Hematopoietic multipotent progenitor cell treated with erythropoietin and hydrocortisone succinate and interleukin-3 and kit ligand, for 15 days (in vitro differentiated cells): ENCODE measurements at places on chromosomes 4 and X.

GRCh38 chr4:144113546-144113945 lies 27.0 kb downstream of the GYPA start:
- DNase-seq: no peak

DNA sequence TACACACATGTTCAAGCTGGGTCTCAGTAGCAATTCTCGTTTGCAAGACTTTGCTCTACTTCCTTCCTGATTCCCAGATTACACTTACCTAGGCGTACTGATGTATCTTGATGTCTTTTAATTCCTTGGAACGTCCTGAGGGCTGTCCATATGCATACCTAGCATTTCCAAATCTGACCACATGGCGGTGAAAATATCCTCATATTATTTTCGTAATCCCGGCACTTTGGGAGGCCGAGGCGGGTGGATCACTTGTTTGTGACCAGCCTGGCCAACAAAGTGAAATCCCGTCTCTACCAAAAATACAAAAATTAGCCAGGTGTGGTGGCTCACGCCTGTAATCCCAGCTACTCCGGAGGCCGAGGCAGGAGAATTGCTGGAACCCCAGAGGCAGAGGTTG lies 1786.3 kb upstream of the TENM3 start:
- no peak for DNase-seq

DNA sequence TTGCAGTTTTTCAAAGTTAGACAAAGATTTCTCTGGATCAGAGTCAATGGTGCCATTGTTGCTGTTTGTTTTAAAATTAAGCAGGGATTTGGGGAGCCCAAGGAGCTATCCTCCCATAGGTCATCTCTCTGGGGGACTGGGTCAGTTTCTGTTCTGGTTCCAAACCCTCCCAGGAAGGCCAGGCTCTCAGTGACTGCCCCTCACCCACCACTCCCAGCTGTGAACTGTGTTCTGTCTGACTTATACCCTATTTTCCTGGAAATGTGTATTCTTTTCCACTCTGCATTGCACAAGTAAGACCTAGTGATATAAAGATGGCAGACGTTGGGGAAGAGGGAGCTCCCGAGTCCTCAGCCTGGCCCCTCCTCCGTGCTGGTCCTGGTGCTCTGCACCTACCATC lies 65.8 kb downstream of the NHS start:
- no peak for DNase-seq

DNA sequence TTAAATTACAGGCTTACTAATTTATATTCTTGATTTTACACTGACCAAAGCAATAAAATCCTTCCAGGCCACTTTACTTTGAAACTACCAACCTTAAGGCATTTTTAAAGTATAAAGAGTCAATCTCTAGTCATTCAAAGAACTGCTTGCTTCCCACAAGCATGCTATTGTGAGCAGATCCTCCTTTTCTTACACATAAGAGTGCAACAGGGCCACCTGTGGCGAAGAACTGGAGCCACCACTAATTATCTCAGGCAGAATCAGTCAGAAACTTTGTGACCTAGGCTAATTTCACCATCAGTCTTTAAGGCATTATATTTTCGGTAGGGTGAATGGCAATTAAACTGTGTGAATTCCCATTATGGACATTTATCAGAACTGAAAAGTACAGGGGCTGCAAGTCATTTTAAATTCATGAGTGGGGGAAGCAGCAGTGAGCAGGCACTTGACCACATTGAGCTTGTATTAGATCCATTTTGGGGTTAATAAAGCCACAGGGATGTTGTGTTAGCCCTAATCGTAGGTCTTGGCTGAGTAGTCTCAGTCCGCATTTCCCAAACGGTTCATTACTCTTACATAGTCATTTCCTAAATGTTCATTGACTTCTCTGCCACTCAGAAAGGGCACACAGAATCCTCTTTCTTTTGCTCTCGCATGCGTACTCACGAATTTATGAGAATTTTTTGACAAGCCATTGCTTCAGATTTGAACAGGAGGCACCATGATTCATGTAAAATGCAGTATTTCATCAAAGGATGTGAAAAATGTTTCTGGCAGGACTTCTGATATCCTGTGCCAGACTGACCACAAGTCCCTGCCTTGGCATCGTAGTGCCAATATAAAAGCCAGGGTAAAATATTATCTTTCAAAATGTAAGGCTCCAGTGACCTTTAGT lies 39.8 kb downstream of the NPY2R start:
- DNase-seq: no peak

GRCh38 chr4:117965622-117966021 lies 68.7 kb upstream of the NDST3 start:
- no peak for DNase-seq

- DNase-seq: no peak
These were observed 236.9 kb upstream of the EMCN start for GRCh38 chr4:100754751-100755150.

DNA sequence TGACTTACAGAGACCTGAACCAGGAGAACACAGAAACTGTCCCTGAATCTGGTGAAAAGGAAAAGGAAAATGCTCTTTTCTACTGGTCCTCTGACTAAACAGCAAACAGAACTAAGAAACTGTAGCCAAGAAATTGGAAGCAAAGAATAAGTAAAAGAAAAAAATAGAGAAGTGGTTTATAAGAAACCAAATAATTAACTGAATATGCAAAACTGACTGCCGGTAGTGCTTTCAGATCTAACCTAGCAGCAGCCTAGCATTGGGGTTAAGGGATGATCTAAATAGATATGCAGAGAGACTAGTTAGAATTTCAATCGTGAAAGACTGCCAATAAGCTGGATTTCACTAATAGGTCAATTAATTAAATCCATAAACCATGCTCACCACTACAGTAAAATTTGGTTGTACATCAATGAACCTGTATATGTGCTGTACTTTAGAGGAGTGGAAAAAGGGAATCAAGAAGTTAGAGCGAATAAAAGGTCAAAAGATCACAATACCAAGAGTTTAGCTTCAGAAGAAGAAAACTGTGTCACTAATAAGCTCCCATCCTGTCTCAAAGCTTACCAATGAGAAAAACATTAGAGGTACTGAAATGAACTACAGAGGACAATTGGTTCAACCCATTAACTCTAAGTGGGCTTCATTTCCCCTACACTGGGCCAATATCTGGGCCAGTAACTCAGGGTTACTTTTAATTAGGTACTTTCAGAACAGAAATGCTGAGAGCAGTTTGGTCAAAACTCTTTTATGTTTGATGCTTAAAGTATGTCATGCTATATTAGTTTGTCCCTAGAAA lies 53.6 kb downstream of the KLHL13 start:
- DNase-seq: no peak

GRCh38 chrX:109841869-109842579 lies 109.0 kb upstream of the ACSL4 start:
- peak; percentile 65 for DNase-seq

GRCh38 chr4:164779811-164780216 lies 25.9 kb downstream of the SMIM31 start:
- DNase-seq: peak; percentile 18

- peak; percentile 72 for DNase-seq
These were observed 667 bp downstream of the G3BP2 start for GRCh38 chr4:75672461-75673026.

DNA sequence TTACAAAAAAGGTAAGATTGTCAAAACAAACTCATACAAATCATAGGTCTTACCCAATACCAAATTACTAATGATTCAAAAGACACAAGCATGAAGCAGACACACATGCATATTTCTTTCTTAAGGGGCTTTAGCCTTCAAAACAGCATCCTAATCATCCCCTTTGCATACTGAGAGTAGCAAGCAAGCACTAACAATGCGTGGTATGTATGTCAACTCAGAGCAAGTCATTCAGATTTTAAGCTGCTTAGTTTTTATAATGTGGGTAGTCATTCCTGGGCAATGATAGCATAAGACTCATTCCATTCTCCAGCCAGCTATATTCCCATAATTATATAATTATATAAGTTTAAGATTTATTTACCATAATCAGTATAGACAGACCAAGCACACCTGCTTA lies 219.6 kb downstream of the DKK2 start:
- no peak for DNase-seq

- no peak for DNase-seq
These were observed 20.5 kb downstream of the SEL1L3 start for GRCh38 chr4:25842229-25842845.

- no peak for DNase-seq
These were observed 14.1 kb downstream of the HPSE start for GRCh38 chr4:83320548-83320947.

- no peak for DNase-seq
These were observed 119.3 kb downstream of the C4orf51 start for GRCh38 chr4:145799223-145799622.

GRCh38 chr4:143586080-143586479 lies 72.6 kb downstream of the SMARCA5 start:
- no peak for DNase-seq

DNA sequence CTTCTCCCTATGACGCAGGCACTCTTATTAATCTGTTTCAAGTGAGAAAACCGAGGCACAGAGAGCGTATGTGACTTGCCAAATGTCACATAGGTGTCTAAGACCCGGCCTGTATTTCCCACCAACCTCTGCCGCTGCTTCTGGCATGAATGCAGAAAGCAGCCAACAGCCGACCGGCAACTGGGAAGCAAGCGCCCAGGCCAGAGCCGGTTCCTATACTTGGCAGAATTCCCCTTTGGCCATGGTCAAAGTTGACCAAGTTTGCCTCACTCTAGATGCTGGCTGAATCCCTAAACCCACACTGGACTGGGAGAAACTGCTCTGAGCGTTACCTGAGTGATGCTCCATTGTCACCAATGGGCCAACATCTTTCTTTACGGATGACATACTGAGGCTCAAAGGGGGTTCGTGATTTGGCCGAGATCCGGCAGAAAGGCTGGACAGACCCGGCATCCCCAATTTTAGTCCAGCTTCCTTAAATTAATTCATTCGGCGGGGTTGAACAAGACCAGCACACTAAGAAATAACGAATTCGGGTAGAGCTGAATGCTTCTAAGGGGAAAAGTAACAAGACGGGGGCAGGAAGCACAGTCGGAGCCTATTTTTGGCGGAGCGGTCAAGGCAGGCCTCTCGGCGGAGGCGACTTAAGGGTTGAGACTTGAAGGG lies 11.2 kb downstream of the MSX1 start:
- no peak for DNase-seq

- peak; percentile 30 for DNase-seq
These were observed 35.3 kb downstream of the SUPT20HL1 start for GRCh38 chrX:24395775-24396174.

GRCh38 chr4:7649741-7650531 lies 215.2 kb upstream of the PSAPL1 start:
- no peak for DNase-seq

GRCh38 chrX:126900937-126901336 lies 81.4 kb downstream of the PRR32 start:
- DNase-seq: no peak

DNA sequence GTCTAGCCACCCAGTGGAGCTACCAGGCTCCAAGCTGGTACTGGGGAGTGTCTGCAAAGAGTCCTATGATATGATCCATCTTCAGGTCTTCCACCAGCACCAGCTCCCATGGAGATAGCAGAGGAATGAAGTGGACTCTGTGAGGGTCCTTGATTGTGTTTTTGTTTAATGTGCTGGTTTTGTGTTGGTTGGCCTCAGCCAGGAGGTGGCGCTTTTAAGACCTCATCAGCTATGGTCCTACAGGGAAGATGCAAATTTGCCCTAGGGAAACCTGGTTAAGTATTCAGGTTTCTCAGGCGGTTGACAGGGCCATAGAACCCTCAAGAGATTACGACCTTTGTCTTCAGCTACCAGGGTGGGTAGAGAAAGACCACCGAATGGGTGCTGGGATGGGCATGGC lies 1141.1 kb downstream of the STIM2 start:
- DNase-seq: no peak

DNA sequence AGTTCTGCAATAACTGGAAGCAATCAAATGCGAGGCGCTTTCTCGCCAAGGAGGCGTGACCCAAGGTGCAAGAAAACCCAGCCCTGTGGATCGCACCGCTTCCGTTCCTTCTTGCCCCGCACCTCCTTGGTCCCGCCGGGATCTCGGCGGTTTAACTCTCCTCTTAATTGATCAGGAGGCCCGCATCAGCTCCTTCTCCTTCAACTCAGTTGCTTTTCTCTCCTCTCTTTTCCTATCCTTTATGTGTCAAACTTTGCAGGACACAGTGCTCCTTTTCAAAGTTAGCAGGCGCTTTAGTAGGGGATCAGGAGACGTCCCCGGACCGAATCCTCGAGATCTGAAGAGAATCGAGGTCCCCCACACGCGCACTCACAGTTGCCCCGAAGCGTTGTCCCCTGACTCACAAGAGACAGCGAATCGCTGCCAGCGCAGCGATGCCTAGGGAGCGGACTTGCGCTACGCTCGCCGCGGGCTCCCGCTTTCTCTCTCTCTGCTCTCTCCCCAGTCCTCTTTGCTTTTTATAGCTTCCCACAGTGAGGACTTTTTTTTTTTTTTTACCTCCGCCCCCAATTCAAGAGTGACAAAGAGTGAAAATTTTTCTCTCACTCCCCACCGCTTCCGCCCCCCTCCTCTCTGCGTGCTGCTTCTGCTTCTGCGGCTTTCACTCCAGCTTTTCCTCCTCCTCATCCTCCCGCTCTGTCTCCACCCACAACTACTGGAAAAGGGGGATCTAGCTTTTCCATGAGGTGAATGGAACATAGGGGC lies at the start of gene DKK2:
Gene DKK2, minus strand, starts transcription at position 495 of the 765 bp plus-strand sequence. CDS start 722 bp downstream, outside the sequence.
- DNase-seq: no peak

DNA sequence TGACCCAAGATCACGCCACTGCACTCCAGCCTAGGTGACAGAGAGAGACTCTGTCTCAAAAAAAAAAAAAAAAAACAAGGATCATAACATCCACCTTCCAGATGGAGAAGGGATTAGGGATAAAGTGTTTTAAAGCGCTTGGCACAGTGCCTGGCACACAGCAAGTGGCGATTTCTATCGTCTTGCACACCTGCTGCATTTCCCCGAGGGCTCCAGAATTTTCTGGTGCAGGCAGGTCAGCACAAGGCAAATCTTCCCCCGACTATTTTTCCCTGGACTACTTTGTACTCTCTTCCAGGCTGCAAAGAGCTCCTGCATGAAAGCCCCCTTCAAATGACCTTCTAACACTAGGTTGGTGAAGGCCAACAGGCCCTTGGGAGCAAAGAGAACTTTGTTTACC lies 57.3 kb downstream of the APBB2 start:
- DNase-seq: no peak

DNA sequence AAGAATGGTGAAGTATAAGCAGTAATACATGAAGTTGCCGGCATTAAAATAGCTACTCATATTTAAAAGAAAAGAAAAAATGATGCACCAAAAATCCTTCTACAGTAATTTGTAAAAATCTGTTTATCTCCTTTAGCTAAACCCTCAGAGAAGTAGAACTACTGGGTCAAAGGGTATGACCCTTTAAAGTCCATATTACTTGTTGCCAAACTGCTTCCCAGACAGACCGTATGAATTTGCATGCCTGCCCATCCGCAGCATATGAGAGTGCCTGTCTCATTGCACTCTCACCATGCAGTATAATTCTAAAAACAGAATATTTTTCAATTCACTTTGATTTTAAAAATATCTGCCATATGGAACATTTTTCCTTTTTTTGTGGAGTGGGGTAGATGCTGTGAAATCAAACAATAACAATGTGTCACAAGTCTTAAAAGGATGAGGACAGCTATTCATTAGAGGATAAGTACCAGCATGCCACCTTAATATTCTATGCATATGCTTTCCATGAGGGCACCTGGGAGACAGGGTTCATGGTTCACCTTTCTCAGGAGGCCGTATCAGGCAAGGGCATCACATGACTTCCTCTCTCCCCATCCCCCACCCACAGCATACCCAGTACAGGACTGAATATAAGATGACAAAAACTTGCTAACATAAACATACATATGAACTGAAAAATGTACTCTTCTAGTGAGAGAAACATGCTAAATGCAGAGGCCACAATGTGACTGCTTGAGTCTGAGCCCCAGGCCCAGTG lies 17.8 kb downstream of the ZDHHC9 start:
- no peak for DNase-seq
